ENCODE measurements at places on chromosomes 2 and 18. TPM values are rescaled to one million over a fixed set of nuclear protein-coding genes. Genes with fewer than 3 reads are reported as not detected.

WDSUB1 gene
- total RNA-seq: 16.9 TPM

CACNB4 gene
- 15.3 TPM for total RNA-seq

KCTD18 gene
- total RNA-seq: 13.0 TPM

REG1B gene
- not detected for total RNA-seq

GBX2 gene
- not detected for total RNA-seq

PARD3B gene
- 32.5 TPM for total RNA-seq

UCN gene
- total RNA-seq: 2.8 TPM

RESP18 gene
- total RNA-seq: not detected

RNF144A gene
- 16.0 TPM for total RNA-seq

YPEL5 gene
- 101 TPM for total RNA-seq

PIKFYVE gene
- total RNA-seq: 32.5 TPM

UGT1A8 gene
- not detected for total RNA-seq

CHRND gene
- total RNA-seq: not detected

PTRHD1 gene
- 30.7 TPM for total RNA-seq

GALNT1 gene
- total RNA-seq: 74.5 TPM

LRRC30 gene
- total RNA-seq: not detected

USP14 gene
- 47.8 TPM for total RNA-seq

MOB4 gene
- 19.6 TPM for total RNA-seq

DLGAP1 gene
- total RNA-seq: 5.4 TPM

CRYGD gene
- not detected for total RNA-seq
